NCI-H526 treated with DMSO at 0.1 percent for 48 hours (cell line): ENCODE measurements at places on chromosomes 3 and 15.

DNA sequence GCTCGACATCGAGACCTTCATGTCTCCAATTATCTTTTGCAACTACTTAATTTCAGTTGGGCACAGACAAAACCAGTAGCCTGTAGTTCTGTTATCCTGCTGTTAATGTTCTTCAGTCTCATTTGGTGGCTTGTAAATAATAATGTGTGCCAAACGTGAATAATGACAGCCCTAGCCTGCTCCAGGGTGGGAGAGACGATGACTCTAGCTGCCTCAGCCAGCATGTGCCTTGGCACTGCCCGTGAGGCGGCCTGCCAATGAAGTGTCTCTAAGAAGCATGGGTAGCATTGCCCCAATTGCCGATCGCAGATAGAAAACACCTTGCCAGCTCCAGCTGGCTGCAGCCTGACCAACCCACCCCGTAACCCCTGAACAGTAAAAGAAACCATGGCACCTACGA lies 58.8 kb downstream of the ASB7 start:
- no peak for DNase-seq

DNA sequence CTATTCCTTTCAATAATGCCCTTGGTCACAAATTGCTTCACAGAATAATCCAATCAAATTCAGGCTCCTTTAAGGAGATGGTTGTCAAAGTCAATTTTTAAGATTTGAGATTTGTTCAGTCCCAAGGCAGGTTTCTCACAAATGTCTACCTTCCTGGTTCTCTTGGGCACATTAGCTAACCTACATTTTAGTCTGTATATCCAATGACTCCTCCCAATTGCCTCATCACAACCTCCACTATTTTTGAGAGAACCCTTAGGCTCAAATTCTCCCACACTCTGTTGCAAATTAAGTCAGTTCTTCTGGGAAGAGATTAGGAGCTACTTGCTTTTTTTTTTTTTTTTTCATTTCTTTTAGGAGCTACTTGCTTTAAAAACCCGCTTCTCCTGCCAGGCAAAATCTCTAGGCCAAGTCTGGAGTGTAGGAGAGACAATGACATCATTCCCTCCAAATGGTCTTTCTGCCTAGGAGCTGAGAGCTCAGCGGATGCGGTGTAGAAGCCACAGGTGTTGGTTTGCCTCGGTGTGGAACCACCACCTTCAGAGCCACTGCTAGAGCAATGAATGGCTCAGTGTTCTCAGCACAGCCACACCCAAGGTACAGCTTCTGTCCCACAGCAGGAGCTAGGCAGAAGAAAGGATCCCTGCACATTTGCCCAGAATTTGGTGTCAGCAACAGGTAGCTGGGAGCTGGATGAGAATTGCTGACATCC lies 10.0 kb upstream of the INO80 start:
- DNase-seq, result no peak

GRCh38 chr3:5891711-5892110 lies 704.2 kb downstream of the EDEM1 start:
- no peak for DNase-seq

- DNase-seq, result no peak
These were observed 256.4 kb downstream of the EPHB1 start for GRCh38 chr3:135051409-135051973.

DNA sequence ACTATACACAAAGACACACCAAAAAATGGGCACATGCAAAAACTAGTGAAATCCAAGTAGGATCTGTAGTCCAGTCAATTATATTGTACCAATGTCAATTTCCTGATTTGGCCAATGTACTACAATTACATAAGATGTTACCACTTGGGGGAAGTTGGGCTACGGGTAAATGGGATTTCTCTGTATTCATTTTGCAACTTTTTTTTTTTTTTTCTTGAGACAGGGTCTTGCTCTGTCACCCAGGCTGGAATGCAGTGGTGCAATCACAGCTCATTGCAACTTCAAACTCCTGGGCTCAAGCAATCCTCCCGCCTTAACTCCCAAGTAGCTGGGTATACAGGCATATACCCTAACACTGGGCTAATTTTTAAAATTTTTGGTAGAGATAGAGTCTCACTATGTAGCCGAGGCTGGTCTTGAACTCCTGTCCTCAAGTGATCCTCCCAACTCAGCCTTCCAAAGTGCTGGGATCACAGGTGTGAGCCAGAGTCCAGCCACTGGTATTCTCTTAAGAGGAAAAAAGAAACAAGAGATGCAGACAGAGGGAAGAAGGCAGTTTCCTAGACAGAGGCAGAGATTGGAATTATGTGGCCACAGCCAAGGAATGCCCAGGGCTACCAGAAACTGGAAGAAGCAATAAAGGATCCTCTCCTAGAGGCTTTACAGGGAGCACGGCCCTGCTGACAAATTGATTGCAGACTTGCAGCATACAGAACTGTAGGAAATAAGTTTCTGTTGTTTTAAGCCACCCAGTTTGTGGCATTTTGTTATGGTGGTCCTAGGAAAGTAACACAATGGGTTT lies 33.3 kb downstream of the TFDP2 start:
- no peak for DNase-seq

DNA sequence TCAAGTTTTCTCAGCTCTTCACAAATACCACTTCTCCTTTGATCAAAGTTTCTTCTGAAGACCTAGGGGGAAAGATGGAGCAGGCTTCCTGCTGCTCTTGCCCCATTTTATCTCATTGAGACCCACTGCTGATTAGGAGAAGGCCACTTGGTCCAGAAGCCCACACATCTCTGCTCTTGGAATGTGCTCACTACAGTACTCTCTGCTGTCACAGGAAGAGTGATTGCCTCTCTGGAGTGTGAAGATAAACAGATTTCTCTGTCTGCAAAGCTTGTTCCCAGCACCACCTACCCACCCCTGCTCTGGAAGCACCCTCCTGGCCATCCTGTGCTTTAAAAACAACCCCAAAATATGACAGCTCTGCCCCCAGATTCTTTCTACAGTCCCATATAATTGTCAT lies 41.3 kb upstream of the PRTG start:
- no peak for DNase-seq

- DNase-seq, result no peak
These were observed 21.9 kb upstream of the SRPRB start for GRCh38 chr3:133783762-133784161.

DNA sequence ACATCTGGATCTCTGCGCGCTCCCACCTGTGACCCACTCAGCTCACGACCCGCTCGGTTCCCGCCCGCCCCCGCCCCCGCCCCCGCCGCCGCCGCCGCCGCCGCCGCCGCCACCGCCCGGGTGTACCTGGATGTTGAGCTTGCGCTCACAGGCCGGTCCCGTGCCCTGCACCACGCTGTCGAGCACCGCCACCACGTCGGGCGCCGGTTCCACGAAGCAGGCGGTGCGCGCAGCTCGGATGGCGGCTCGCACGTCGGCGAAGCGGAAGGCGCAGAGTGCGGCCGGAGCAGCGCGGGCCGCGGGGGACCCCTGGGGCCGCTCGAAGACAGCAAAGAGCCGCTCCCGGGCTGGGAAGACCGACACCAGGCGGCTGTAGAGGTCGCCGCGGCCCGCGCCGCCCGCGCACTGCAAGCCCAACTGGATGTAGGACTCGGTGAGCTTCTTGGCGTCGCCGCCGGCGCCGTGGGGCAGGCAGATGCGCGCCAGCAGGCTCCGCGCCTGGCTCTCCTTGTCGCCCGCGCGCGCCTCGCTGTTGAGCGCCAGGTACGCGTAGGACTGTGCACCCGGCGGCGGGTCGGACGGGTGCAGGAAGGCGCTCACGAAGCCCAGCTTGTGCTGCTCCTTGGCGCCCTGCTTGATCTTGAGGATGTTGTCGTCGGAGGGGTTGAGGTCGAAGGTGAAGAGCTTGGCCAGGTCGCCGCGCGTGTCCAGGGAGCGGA lies 1.1 kb downstream of the PLXND1 start:
- DNase-seq, result peak; percentile 15

GRCh38 chr3:45280232-45280631 lies 54.1 kb upstream of the TMEM158 start:
- DNase-seq, result no peak

- no peak for DNase-seq
These were observed 194.3 kb downstream of the FOXP1 start for GRCh38 chr3:71389191-71389590.

- DNase-seq, result peak; percentile 64
These were observed 17.4 kb upstream of the SHF start for GRCh38 chr15:45205192-45205591.

DNA sequence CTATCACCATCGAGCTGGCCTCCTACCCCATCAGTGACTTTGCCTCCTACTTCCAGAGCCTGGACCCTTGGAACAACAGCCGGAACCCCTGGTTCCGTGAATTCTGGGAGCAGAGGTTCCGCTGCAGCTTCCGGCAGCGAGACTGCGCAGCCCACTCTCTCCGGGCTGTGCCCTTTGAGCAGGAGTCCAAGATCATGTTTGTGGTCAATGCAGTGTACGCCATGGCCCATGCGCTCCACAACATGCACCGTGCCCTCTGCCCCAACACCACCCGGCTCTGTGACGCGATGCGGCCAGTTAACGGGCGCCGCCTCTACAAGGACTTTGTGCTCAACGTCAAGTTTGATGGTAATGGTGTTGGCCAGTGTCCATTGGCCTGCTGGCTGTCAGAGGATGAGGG lies 6.1 kb downstream of the GRM2 start:
- DNase-seq, result no peak

GRCh38 chr3:154228561-154229216 lies 95.6 kb downstream of the DHX36 start:
- peak; percentile 94 for DNase-seq

DNA sequence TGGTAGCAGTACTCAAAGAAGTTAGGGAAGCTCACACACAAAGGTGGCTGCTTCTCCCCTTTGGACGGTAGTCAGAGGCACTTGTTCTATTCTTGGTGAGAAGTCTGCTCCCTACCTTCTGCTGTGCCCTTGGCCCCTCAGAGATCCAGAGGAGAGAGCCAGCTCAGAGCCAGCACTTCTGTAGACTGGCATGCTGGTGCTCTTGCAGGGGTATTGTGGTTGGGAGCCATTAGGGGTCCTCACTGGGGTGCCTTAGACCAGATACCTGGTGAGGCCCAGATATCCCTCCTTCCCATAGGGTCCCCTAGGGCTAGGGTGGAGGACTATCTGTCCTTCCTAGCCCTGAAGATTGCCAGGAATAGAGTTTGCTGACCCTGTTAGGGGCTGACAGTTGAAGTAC lies 140.6 kb downstream of the EEFSEC start:
- no peak for DNase-seq

DNA sequence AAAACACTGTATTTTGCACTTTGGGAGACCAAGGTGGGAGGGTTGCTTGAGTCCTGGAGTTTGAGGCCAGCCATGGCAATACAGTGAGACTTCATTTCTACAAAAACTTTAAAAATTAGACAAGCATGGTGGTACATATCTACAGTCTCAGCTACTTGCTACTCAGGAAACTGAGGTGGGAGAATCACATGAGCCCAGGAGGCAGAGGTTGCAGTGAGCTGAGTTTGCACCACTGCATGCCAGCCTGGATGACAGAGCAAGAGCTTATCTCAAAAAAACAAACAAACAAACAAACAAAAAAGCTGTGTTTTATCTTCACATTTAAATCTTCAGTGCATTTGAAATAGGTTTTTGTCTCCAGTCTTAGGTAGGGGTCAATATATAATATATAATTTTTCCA lies 4.8 kb upstream of the SLC9C1 start:
- no peak for DNase-seq

DNA sequence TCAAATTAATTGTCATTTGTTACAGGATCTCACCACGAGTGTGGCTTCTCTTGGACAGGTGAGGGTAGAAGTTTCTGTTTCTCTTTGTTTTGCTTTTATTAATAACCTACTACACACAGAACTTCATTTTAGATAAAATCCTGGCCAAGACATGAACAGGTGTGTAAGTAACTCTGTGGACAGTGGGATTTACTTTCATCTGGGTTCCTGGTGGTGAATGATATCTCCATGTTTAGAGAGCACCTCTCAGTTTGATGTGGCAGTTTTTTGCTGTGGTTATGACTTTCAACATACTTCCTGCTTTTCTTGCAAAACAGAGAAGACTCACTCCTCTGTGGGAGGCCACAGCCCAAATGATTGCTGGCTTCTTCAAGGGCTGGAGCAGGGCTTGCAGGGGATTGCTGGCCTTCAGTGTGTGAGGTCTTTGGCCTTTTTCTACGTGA lies 71.1 kb upstream of the XCR1 start:
- DNase-seq, result no peak

DNA sequence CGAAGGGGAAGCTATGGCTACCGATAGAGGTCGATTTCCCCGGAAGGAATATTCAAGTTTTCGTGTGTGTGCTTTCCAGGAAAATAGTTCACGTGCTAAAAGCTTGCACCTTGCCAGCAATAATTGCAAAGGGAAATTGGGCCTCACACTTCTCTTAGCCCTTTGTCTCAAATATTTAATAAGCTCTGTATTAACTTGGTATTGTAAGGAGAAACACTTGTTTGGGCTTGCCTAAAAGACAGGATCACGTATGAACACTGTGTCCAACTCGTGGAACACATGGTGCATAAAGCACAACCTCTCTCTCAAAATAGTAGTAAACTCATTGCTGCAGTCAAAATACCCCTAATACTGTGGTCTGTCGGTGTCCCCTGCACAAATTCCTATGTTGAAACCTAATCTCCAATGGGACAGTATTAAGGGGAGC lies 352 bp upstream of the TMF1 start:
- DNase-seq, result no peak

GRCh38 chr3:13518516-13518953 lies 30.4 kb upstream of the FBLN2 start:
- DNase-seq, result no peak

- DNase-seq, result no peak
These were observed 150.5 kb upstream of the ZNF385D start for GRCh38 chr3:21901484-21901883.

- no peak for DNase-seq
These were observed 74.4 kb downstream of the STRIT1 start for GRCh38 chr3:155219106-155219505.

- no peak for DNase-seq
These were observed 50.0 kb upstream of the GSK3B start for GRCh38 chr3:120144267-120144666.

- no peak for DNase-seq
These were observed 904.2 kb downstream of the ROBO1 start for GRCh38 chr3:78863306-78864203.

DNA sequence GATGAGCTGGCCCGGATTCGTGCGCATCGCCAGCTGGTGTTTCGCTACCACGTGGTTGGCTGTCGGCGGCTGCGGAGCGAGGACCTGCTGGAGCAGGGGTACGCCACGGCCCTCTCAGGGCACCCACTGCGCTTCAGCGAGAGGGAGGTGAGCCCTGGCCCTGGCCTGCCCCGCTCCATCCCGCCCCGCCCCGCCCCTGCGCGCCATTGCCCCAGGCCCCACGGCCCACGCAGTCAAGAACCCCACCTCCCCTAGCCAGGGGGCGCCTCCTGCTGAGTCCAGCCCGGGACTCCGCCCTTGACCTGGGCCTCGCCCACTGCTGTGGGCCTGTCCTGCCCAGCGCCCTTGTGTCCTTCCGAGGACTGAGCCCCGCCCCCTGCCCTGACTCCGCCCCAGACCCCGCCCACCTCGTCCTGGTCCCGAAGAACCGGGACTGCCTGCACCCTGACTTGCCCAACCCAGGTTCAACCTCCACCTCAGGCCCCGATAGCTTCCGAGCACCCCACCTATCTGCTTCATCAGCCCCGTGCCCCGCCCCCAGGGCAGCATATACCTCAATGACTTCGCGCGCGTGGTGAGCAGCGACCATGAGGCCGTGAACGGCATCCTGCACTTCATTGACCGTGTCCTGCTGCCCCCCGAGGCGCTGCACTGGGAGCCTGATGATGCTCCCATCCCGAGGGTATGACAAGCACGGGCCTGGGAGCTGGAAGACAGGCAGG lies 14.8 kb downstream of the NT5DC2 start:
- no peak for DNase-seq
